Bronchial epithelial cell (primary cell): ENCODE measurements at places on chromosomes 6 and 20.

DNA sequence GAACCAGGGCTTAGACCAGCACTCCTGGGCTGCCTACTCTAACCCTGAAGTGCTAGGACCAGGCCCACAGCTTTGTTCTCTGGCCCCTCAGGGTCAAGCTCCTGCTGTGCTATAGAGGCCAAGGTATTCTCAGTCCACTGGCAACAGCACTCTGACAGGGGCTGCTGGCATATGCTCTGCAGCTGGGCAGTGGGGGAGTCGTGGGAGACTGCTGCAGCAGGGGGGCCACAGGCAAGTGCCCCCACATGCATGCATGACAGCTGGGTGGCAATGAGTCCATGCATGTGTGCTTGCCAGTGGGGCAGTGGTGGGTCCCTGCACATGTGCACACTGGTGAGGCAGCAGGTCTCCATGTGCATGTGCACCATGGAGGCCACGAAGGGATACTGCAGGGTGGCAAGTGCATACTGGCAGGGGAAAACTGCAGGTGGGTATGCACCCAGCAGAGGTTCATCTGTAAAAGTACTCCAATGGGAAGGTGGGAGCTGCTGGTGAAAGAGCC lies 364.9 kb upstream of the IRAK1BP1 start:
- DNase-seq, result no peak

- peak; percentile 26 for DNase-seq
Observed at GRCh38 chr6:42704937-42705374, 17.4 kb downstream of the PRPH2 start.

- no peak for DNase-seq
Observed at GRCh38 chr6:170050591-170051041, 240.3 kb downstream of the DLL1 start.

GRCh38 chr6:122832459-122832858 lies 43.4 kb downstream of the SMPDL3A start:
- DNase-seq, result no peak

DNA sequence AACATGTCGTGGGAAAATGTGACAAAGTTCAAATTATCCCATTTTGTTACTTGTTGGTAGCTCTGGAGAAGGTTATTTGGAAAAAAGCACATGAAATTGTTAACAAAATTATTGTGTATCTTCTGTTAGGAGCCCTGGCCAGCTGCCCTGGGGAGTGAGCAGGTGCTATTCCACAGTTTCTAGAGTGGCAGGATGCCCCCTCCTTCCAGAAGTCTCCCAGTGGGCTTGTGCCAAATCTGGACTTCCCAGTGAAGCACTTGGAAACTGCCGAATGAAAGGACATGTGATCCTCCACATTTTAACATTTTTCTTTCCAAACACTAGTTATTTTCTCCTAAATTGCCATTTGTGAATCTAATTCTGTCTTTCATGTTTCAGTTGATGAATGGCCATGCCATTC lies 66.9 kb upstream of the CLDN20 start:
- DNase-seq, result no peak
